ENCODE measurements at places on chromosomes 12 and 14.

DNA sequence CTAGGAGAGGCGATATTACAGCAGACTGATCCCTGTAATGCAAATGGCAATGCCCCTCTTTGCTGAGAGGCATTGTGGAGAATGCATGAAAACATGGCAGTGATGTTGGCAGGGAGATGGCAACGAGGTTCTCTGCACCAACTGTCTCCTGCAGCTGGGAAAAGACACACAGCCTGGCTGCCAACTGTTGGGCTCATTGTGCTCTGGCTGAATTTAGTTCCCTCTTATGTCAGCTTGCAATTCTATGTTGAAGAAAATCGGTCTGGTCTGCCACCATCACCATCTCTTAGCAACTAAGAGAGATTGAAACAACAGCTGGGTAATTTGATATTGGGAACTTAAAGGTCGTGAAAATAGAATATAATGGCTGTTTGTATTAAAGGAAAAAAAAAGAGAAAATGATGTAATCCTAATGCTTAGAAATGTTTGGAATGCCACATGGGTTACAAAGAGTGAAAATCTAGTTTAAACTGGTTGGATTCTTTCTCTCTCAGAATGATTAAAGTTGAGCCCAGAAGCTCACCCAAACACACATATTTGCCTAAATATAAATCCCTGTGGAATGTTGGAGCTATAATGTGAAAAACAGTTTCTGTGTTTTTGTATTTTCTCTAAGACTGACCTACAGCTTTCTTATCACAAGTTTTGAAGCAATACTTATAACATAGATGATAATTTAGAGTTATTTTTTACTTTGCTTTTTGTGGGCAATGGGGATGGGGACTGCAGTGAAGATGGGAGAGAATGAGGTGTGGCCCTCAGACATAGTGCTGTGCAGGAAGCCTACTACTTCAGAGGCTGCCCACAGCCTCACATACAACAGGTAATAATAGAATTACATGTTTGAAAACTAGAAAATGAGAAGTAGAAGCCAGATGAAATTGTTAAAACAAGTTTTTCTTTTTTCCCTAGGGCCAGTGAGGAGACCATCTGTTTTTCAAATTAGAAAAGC lies 143.7 kb downstream of the AKAP6 start:
- peak; percentile 28 for DNase-seq

GRCh38 chr12:111687255-111687654 lies 1.4 kb downstream of the ACAD10 start:
- DNase-seq = peak; percentile 21

DNA sequence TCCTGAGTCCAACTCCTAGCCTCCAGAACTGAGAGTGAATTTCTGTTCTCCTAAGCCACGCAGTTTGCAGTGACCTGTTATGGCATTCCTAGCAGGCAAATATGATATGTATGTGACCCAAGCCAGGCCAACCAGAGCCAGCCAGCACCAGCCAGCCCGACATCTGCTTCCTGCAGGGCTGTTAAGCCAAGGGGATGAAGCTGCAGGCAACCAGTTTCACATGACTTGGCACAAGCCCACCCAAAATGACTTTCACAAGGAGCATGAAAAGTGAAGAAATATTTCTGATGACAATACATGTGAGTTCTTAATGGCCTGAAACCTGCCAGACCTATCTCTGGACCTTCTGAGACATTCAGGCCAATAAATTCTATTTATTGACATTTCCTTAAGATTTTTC lies 68.1 kb downstream of the ITPK1 start:
- DNase-seq = no peak

DNA sequence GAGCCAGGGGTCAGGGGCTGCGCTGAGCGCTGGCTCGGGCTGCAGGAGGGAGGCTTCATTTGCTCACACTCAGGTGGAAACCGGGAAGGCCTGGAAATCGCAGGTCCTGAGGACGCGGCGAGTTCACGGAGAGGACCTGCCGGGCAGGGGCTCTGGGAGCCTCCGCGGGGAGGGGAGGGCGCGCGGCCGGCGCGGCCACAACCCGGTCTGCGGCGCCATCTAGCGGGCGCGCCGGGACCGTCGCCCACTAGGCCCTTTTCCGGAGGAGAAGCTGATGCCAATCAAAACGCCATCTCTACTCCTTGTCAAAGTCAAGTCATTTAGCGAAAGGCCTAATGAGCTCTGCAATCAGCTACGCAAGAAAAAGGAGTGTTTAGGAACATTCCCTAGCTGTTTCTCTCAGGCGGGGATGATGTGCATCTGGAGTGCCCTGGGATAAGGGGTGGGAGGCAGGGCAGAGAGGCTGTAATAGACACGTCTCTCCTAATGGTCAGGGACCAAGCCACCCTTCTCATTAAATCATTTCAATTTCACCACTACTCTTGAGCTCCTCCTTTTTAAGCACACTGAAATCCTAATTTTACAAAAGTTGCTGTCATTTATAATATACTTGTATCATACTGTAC lies 885.8 kb upstream of the TMEM132C start:
- peak; percentile 70 for DNase-seq

DNA sequence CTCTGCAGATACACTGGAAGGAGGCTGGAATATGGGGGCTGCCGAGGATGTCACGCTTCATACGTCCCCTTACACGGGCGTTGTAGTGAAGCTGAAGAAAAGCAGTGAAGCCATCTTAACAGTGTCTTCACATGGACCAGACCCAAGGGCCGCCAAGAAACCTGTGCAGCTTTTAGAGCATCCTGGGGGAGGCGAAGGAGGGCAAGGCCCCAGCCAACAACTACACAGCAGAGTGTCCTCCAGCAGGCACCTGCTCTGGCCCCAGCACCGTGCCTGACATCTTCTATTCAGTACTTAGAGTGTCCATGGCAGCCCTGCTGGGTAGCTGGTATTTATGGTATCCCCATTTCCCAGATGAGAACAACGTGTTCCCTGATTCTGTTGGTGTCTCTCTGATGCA lies 48.9 kb upstream of the RIN3 start:
- DNase-seq = no peak

GRCh38 chr12:76782526-76782925 lies 18.6 kb downstream of the ZDHHC17 start:
- DNase-seq = no peak

- no peak for DNase-seq
Measured at GRCh38 chr12:49093792-49094159, 825 bp downstream of the DHH start.

- peak; percentile 74 for DNase-seq
Measured at GRCh38 chr12:87157791-87158190, 871.4 kb downstream of the C12orf50 start.

DNA sequence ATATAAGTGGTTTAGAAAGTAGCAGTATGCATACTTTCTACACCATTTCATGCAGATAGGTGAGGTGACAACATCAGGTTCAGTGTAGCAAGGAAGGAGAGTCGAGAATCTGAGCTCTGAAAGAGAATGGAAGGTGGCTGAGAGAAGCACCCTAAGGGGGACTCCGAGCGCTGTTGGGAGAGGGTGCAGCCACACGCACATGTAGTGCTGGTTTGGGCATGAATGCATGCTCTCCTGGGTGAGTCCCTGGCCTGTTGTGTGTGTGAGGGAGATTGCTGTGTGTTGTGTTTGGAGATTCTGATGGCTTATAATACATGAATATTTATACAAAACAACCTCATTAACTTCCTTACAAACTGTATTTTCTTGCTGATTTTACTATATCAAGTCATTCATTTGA lies 180.3 kb upstream of the LRIG3 start:
- no peak for DNase-seq

- peak; percentile 32 for DNase-seq
Measured at GRCh38 chr12:58803908-58804307, 116.4 kb downstream of the LRIG3 start.

DNA sequence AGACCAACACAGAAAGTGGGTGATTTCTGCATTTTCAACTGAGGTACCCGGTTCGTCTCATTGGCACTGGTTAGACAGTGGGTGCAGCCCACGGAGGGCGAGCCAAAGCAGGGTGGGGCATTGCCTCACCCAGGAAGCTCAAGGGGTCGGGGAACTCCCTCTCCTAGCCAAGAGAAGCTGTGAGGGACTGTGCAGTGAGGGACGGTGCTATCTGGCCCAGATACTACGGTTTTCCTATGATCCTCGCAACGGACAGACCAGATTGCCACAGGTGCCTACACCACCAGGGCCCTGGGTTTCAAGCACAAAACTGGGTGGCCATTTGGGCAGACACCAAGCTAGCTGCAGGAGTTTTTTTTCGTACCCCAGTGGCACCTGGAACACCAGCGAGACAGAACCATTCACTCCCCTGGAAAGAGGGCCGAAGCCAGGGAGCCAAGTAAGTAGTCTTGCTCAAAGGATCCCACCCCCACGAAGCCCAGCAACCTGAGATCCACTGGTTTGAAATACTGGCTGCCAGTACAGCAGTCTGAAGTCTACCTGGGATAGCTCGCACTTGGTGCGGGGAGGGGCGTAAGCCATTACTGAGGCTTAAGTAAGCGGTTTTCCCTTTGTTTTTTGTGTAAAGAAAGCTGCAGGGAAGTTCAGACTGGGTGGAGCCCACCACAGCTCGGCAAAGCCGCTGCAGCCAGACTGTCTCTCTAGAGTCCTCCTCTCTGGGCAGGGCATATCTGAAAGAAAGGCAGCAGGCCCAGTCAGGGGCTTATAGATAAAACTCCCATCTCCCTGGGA lies 25.5 kb upstream of the NAA30 start:
- no peak for DNase-seq

DNA sequence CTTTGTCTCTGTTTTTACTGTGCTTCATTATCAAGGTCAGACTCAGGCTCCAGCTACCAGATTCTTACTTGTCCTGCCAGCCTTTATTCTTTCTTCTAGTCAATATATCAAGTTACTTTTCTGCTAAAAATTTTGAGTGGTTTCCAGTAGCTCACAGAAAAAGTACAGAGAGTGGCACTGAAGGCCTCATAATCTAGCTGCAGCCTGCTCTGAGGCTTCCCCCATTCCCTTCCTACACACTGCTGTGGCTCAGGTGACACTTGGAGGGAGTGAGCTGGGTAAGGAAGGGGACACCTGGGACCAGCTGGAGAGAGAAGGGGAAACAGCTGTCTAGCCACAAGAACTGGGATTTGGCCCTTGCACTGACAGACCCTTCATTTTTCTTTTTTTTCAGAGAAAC lies 25.4 kb downstream of the TTC6 start:
- DNase-seq = no peak

GRCh38 chr12:56715798-56716197 lies 9.3 kb downstream of the NACA start:
- no peak for DNase-seq

DNA sequence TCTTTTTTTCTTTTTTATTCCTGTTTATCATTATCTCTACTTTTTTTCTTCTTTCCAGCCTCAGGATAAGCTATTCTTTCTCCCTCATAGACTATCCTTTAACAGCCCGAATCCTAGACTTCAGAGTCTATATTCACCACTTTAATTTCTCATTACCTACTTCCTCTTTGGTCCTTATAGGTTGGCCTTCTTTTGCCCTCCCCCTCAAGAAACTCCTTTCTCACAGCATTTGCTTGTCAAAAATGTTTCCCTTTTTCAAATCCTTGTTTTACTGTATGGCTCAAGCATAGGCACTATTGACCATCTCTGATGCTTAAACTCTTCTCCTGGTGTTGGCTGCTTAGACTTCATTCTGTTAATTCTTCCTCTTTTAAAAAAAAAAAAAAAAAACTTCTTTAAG lies 52.5 kb downstream of the KIAA0586 start:
- no peak for DNase-seq

All from ACHN (cell line).